ENCODE measurements at places on chromosomes 1 and 21.

- DNase-seq: no peak
Observed at GRCh38 chr1:189431447-189431846, 1046.2 kb downstream of the BRINP3 start.

- DNase-seq: no peak
Observed at GRCh38 chr1:8437347-8437746, 119.4 kb downstream of the SLC45A1 start.

GRCh38 chr1:71307451-71307850 lies 226.6 kb upstream of the ZRANB2 start:
- no peak for DNase-seq

DNA sequence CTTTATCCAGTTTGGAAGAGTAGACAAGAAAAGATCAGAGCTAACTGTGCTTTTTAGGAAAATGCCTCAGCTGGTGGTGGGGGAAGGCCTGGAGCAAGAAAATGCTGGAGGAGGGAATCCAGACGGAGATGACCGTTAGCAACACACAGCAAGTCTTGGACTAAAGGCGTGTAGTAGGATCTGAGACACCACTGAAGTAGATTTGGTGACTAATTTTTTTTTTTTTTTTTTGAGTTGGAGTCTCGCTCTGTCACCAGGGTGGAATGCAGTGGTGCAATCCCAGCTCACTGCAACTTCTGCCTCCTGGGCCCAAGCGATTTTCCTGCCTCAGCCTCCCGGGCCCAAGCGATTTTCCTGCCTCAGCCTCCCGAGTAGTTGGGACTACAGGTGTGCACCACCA lies 41.2 kb downstream of the LPAR3 start:
- no peak for DNase-seq

DNA sequence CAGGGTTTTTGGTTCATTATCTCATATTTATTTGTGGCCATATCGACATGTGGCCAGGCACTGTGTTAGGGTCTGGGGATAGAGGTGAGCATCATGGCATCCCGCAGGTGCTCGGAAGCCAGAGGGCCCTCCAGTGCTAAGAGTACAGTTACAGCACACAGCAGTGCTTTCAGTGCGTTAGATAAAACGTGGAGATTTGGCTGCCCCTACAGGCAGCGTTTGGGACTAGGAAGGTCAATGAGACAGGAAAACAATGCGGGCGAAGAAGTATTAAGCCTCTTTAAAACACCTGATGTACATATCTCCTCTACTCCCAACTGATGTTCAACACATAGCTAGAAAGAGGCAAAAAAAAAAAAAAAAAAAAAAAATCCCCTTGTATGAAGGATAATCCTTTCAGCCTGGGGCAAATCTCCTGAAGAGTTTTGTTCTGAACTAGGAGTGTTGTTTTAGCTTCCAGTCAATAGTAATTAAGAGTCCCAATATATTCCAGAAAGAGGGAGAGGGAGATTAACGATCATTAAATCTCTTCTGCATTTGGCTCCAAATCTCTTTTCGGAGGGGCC lies 80.1 kb downstream of the CAPZB start:
- no peak for DNase-seq

DNA sequence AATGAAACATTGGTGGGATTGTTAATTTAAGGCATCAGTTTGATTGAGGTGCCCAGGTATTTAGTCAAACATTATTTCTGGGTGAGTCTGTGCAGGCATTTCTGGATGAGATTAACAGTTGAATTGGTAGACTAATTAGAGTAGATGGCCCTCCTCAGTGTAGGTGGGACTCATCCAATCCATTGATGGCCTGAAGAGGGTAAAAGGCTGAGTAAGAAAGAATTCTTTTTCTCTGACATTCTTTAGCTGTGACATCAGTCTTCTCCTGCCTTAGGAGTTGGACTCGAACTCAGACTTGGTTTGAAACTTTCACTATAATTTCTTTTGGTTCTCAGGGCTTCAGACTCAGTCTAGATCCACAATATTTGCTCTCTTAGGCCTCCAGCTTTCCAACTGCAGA lies 59.6 kb upstream of the ADAMTS5 start:
- no peak for DNase-seq

GRCh38 chr1:24720152-24720551 lies 25.1 kb upstream of the CLIC4 start:
- no peak for DNase-seq

GRCh38 chr1:31423418-31423947 lies 10.5 kb downstream of the SERINC2 start:
- DNase-seq: no peak
